ENCODE measurements at places on chromosomes 11 and 22. TPM values are rescaled to one million over a fixed set of nuclear protein-coding genes. Genes with fewer than 3 reads are reported as not detected.

DNA sequence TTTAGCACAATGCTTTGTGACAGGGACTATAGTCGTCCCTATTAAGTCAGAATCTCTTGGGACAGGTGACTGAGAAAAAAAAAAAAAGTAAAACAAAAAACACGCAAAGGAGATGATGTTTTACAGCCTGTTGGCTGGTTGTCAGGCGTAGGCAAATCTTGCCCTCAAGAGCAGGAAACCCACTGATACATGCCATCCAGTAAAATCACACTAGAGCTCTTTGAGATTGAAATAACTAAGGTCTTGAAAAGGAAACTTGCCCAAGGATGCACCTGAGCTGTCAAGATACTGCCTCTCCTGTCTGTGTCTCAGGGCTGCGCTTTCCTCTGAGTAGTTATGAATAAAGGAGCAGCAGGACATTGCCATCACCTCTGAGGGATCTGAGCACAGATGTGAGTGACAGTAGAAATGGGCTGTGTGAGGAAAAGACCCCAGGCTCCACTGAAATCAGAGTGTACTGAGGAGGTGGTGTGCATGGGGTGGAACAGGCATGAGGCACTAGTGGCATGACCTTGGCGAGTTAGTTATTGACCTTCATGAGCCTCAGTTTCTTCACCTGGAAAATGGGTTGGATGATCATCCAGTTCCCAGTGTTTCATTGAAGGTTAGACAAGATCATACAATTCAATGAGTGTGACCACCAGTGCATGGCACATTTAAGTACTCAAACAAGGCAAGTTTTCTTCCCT lies 23.3 kb downstream of the MICAL2 start:
- peak; percentile 40 for DNase-seq

DNA sequence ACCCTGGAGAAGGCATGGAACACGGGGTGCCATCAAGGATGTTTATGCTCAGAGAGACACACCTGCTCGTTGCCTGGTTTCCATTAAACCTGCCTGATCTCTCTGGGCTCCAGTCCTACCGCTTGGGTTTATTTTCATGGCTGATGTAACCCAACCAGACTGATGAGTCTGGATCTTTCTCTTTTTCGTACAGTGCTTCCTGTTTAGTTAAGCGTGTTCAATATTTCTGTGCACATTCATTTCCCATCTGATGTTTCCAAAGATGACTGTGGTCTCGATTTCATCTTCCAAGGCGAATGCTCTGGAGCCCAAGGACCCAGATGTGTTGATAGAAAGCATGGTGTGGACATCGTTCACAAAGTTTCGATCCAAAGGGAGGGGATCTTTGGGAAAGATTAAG lies 84.3 kb downstream of the SNX19 start:
- DNase-seq = no peak

- peak; percentile 33 for DNase-seq
These were observed 9.4 kb downstream of the UEVLD start for GRCh38 chr11:18578975-18579598.

- no peak for DNase-seq
These were observed 1332.5 kb downstream of the BRD1 start for GRCh38 chr22:48494968-48495750.

DNA sequence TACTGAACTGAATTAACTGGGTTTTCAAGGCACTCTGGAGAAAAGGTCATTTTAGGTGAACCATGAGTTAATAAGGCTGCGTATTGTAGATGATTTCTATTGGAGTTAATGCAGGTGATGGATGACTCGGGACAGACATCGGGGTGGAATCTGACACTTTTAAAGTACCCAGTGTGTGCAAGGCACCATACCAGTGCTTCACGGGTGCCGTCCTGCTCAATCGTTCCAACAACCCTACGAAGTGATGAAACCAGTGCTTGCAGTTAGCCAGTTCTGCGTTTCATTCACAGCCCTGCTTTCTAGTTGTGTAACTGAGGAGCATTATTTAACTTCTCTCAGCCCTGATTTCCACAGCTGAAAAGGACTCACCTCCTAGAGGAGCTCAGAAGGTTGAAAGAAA lies 216.5 kb downstream of the BARX2 start:
- no peak for DNase-seq

DNA sequence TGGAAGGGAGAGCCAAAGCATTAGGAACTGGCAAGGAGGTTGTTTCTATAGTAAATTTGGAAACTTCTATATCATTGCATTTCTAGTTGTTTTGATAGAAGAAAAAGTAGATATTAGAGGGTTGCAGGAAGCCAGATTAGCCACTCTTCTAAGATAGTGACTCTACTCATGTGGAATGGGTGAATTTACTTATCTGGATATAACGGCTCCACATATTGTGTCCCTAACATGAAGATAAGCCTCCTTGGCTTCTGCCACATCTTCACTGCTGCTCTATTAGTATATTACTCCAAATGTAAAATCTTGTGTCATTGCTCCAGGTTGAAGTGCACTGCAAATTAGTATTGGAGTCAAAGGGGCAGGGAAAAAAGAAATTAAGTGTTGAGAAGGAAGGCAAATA lies 283.3 kb downstream of the CASP12 start:
- no peak for DNase-seq

GRCh38 chr11:102117472-102118113 lies 7.3 kb downstream of the YAP1 start:
- no peak for DNase-seq

DNA sequence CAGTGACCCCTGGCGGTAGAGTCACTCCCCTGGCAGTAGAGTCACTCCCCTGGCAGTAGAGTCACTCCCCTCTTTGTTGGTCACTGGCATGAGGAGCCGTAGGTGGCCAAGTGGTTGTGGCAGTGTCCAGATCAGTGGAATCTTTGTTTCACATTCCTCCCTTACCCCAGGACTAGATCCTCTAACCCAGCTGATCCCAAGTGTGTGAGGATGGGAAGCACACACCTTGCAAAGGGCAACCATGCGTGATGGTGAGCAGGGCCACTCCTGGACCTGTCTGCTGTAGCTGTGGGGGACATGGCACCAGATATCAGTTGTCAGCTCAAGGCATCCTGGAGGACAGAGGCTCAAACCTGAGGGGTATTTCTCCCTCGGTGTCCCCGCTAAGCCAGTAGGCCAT lies 37.8 kb downstream of the OSBP2 start:
- no peak for DNase-seq

- no peak for DNase-seq
These were observed 1430.7 kb downstream of the BRD1 start for GRCh38 chr22:48396785-48397530.

DNA sequence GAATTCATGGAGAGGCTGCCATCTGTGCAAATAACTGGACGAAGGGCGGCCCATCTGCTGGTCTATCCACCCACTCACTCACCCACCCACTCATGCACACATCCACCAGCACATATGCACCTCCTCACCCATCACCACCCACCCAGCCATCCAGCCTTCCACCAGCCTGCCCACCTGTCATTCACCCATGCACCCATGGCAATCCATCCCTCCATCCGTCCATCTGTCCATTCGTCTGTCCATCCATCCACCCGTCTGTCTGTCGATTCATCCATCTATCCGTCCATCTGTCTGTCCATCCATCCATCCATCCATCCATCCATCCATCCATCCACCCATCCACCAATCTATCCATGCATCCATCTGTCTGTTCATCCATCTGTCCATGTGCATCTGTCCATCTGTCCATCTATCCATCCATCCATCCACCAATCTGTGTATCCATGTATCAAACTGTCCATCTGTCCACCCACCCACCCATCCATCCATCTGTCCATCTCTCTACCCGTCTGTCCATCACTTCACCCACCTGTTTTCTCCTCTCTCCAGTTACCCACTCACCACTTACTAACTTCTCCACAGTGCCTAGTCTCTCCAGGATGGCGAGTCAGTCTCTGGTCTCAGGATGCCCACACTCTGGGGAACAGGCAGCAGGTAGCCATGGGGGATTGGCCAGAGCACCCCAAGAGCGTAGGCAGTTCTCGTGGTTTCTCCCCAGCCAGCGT lies 8.9 kb downstream of the TRPM5 start:
- no peak for DNase-seq

- DNase-seq = no peak
These were observed 59.0 kb upstream of the KCNQ1OT1 start for GRCh38 chr11:2758751-2759150.

DNA sequence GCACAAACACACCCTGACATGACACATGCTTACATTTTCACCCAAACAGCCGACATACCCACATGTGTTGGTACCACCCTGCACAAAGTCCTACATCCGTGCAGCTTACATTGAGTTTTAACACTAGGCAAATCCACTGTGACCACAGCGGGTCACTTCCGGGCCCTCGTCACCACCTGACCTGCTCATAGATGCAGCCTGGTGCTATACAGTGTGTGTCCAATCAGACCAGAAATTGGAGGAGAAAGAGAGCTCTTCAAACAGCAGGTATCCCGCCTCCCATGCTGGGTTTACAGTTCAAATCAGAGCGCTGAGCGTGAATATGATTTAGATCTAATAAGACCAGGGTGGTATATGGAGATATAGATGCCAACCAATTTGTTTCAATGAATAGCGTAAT lies 35.4 kb downstream of the PHF21B start:
- no peak for DNase-seq

GRCh38 chr22:30892286-30892685 lies 76.3 kb downstream of the MORC2 start:
- no peak for DNase-seq

GRCh38 chr11:1391165-1392075 lies 1.7 kb downstream of the BRSK2 start:
- DNase-seq = no peak

- DNase-seq = no peak
These were observed 35.0 kb upstream of the BMAL1 start for GRCh38 chr11:13242564-13242963.

DNA sequence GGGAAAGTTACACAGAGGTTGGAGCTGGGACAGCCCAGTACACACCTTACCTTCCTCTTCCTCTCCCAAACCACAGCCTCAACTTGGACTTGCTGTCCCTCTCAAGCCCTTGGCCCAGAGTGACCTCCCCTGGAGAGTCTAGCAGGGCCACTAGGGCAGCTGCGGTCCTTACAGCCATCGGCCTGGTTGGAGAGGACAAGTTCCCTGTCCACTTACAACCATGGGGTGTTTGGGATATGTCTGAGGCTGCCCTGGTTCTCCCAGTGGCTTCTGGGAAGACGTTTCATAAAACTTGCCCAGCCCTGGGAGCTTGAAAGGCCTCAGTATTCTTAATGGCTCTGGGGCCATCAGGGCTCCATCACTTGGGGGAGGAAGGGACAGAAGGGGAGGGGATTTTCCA lies 13.1 kb upstream of the DGKZ start:
- no peak for DNase-seq

GRCh38 chr11:10930224-10930971 lies 72.5 kb upstream of the ZBED5 start:
- DNase-seq = no peak

DNA sequence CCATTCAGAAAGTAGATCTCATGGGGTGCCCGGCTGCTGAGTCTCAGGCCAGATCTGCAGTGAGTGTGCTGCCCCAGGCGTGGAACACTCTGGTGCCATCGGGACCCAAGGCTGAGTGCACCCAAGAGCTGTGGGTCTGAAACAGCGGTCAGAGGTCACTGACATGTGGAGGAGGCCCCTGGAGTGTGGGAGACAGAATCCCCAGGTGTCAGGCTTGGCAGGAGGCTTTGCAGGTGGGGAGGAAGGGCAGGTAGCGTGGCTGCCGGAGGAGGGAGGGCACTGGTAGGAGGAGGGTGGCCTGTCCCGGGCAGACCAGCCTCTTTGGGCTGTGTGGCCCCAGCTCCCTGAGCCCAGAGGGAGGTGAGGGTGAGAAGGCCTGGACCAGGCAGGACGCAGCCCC lies 31.7 kb upstream of the KRTAP5-6 start:
- no peak for DNase-seq

- DNase-seq = no peak
These were observed 4.4 kb downstream of the CTSD start for GRCh38 chr11:1759151-1759850.

- DNase-seq = no peak
These were observed 2.1 kb upstream of the TH start for GRCh38 chr11:2173761-2174160.

DNA sequence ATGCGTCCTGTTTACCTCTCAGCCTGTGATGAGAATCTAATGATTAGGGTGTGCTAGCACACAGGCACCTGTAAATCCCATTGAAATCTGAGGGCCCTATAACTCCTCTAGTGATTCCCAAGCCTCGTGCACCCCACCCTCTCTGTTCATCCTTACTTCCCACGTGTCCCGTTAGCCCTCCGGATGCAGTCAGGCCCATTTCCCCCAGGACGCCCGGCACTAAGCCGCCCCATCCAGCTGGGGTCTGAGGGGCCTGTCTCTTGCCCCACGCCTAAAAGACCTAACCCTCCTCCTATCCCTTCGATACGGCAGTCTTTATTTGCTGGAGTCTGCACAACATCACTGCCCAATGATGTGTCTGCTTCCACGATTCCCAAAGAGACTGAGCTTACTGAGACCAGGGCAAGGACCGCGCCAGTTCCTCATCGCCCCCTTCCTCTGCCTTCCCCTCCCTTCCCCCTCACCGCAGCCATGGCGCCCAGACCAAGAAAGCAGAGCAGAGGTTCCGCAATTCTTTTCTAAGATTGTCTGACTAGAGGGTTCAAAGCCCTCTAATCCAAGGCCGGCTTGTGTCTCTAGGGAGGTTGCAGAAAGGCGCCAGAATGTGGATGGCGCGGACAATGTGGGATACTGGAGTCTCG lies 1.1 kb upstream of the FADS2 start:
- peak; percentile 10 for DNase-seq

- DNase-seq = no peak
These were observed 143.6 kb downstream of the TEAD1 start for GRCh38 chr11:12817681-12818332.

- no peak for DNase-seq
These were observed 319.5 kb upstream of the FAT3 start for GRCh38 chr11:91904792-91905785.

DNA sequence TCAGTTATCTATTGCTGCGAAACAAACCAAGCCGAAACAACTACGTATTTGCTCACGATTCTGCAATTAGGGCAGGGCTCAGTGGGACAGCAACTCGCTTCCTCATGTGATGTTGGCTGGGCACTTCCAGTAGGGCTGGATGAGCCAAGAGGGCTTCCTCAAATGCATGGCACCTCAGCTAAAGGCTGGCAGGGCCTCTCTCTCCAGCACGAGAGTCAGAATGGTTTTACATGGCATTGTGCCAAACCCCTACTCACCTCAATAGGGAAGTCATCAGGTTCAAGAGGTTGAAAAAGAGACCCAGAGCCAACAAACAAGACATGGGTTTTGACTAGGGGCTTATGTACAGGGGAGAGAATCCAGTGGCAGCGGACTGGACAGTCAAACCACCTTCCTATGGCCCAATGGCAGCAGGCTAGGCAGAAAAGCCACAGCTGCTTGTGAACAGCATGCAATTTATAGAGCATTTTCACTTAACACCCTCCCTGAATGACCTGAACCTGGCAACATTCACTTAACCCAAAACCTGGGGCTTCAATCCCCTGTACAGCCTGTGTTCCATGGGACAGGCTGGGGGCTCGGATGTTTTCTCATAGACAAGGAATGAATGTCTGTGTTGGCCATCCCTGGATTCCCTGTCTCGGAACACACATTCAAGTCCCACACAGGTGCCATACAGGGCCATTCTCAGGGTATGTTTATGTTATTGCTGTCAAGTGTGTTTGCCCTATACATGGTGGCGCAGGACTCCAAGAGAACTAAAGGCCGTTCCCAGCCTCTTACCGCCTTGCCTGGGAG lies 154.2 kb upstream of the NAV2 start:
- no peak for DNase-seq

Gene FJX1
- 0.17 TPM for total RNA-seq

Gene SLC22A25
- not detected for total RNA-seq

Gene ABTB2
- total RNA-seq = 0.55 TPM

Gene GAB4
- total RNA-seq = not detected

Gene DDX25
- total RNA-seq = not detected

Gene IL10RA
- 187 TPM for total RNA-seq

Gene TRIM51
- not detected for total RNA-seq

Gene AMOTL1
- total RNA-seq = 3.1 TPM

Gene SELENOH
- total RNA-seq = 181 TPM

Gene TP53AIP1
- not detected for total RNA-seq

Gene PTS
- total RNA-seq = 18.6 TPM
